Temporal lobe (tissue), 4 donors: ENCODE measurements at places on chromosomes 3 and 15. TPM values are rescaled to one million over a fixed set of nuclear protein-coding genes. Genes with fewer than 3 reads are reported as not detected.

Gene IQCF5
- not detected for total RNA-seq

Gene IFT122
- 21.4 TPM for total RNA-seq

Gene LDHAL6B
- not detected for total RNA-seq

Gene AADACL2
- total RNA-seq, result not detected

Gene CERS3
- 0.74 TPM for total RNA-seq

Gene PRKCI
- total RNA-seq, result 64.2 TPM

Gene CPNE9
- 0.49 TPM for total RNA-seq

Gene CASR
- not detected for total RNA-seq

Gene PLSCR2
- total RNA-seq, result not detected

Gene SLITRK3
- 10.3 TPM for total RNA-seq

Gene MKRN2OS
- total RNA-seq, result not detected

Gene B2M
- 223 TPM for total RNA-seq

Gene TRH
- total RNA-seq, result 4.4 TPM

Gene IDH3A
- 35.9 TPM for total RNA-seq

Gene TPRG1
- 0.74 TPM for total RNA-seq

Gene CAMK2N2
- total RNA-seq, result 3.0 TPM

Gene B3GALNT1
- total RNA-seq, result 110 TPM

Gene PRICKLE2
- total RNA-seq, result 78.7 TPM

Gene GATA2
- total RNA-seq, result 0.74 TPM

Gene ATP8B4
- total RNA-seq, result 4.4 TPM

Gene ZNF619
- 4.2 TPM for total RNA-seq

Gene C3orf38
- 38.4 TPM for total RNA-seq

Gene RHOV
- total RNA-seq, result 8.9 TPM

Gene SLC22A13
- under 0.01 TPM for total RNA-seq

Gene C3orf20
- not detected for total RNA-seq

Gene FURIN
- 14.8 TPM for total RNA-seq

Gene TNFSF10
- 2.7 TPM for total RNA-seq

Gene ISY1
- total RNA-seq, result 8.1 TPM

Gene NR2E3
- not detected for total RNA-seq
